Activated T-helper 2 cell treated with anti-CD3 and anti-CD28 coated beads, Interferon-gamma antibody, Interleukin-2, Interleukin-4, amounts not matched to agents 10 μg/mL and 5 μg/mL and 100 μg/mL, durations not matched to agents 14 hours and 24 hours and 36 hours (primary cell): ENCODE measurements at places on chromosomes 3 and 15. TPM values are rescaled to one million over a fixed set of nuclear protein-coding genes. Genes with fewer than 3 reads are reported as not detected.

The C3orf18 gene
- total RNA-seq = 35.2 and 37.2 TPM in 2 replicates

The NSMCE3 gene
- 10.4 and 10.9 TPM in 2 replicates for total RNA-seq

The IGSF10 gene
- not detected in 2 replicates for total RNA-seq

The CA12 gene
- 0.46 TPM in 2 replicates for total RNA-seq

The ACAN gene
- total RNA-seq = not detected in 2 replicates

The STAC gene
- not detected in 2 replicates for total RNA-seq

The GHSR gene
- not detected in 2 replicates for total RNA-seq

The BFSP2 gene
- total RNA-seq = not detected in 2 replicates

The BOC gene
- total RNA-seq = 4.2 and 5.4 TPM in 2 replicates

The TBC1D2B gene
- total RNA-seq = 55.0 and 63.5 TPM in 2 replicates

The KLHL6 gene
- total RNA-seq = 29.5 and 29.7 TPM in 2 replicates
